ENCODE measurements at places on chromosomes 5 and 9.

GRCh38 chr5:166991601-166992000, 1299.8 kb upstream of the WWC1 start:
- no peak for DNase-seq

- no peak for DNase-seq
Measured at GRCh38 chr5:75300084-75300483, 36.9 kb upstream of the HMGCR start.

DNA sequence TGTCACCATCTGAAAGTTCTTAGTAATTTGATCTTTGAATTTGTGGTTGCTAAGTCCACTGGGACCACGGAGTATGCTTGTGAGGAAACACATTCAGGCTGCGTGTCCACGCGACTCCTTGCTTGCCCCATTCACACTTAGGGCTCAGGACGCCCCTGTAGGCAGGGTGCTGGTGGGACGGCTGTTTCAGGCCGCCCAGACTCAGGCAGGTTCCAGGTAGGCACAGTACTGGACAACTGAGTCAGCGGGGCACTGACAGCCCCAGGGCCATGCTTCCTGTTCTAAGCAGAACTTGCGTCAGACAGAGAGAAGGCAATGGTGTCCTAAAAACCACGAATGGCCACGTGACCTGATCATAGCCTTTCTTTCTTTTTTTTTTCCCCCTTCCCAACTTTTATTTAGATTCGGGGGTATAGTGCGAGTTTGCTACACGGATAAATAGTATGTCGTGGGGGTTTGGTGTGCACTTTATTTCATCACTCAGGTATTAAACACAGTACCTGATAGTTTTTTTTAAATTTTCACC, 7.7 kb upstream of the RASGEF1C start:
- no peak for DNase-seq

DNA sequence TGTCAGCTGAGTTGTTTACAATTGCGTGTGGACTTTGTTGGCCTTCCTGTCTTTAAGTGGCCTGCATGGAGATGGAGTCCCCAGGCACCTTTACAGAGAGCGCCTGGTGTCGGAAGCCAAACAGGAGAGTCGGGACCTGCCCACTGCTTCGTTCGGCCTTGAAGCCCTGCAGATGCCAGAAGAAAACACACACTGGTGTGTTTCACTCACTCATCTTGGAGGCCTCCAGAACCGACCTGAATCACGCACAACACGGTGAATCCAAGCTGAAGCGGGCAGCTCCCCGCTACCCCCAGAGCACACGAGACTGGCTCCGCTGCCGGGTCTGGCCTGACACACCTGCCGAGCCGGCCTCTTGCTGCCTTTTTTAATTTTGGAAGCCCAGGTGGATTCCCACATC, 419.4 kb upstream of the IRX4 start:
- no peak for DNase-seq

- no peak for DNase-seq
Measured at GRCh38 chr9:90843525-90843924, 41.9 kb downstream of the SYK start.

DNA sequence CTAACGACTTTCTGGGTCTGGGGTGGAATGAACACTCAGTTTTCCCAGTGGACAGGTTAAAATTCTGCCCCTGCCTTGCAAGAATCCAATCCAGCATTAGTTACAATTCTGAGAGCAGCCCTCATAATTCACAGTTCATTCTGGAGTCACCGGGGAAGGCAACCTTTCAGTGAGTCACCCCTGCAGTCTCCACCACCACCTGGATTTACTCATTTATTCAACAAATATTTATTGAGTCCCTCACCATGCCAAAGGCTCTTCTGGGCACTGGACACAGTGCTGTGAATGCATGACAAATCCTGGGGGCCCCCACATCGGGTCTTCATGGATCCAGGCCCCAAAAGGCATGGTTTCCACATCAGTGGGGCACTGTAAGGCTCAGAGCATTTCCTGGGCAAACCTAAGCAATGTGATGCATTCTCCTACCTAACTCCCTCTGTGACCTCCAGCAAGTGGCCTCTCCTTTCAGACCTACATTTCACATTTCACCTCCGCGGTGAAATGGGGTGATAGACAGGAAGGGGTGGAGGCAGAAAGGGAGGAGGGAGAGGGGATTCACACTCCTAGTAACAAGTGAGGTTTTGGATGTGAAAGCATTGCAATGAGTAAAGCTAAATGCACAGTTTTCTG, 6.4 kb upstream of the MSX2 start:
- no peak for DNase-seq

DNA sequence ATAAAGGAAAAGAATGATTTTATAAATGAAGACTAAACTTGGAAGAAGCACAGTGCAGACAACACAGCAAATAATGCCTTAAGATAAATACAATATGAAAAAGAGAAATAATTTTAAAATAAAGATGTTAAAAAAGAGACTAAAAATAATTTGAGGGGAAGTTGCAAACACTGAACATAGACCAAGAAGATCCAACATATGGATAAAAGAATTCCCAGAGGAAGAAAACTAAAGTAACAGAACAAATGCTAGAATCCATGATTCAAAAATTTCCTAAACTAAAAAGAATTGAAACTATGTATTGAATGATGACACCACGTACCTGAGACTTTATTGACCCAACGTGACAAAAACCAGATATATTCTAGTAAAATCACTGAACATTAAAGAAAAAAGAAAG, 18.7 kb upstream of the SMIM23 start:
- DNase-seq = no peak

DNA sequence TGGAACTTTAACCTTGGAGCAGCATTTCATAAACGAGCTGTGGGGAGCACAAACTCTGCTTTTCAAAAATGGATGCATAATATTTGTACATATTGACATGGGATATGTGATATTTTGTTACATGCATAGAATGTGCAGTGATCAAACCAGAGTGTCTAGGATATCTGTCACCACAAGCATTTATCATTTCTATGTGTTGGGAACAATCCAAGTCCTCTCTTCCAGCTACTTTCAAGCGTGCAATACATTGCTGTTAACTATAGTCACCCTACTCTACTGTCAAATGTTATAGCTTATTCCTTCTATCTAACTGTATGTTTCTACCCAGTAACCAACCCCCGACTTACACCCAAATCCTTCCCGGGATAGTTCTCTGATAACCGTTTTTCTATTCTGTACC, 15.0 kb upstream of the C5orf58 start:
- no peak for DNase-seq

- DNase-seq = no peak
Measured at GRCh38 chr5:102856389-102856777, 101.3 kb downstream of the PAM start.

- DNase-seq = no peak
Measured at GRCh38 chr5:143757116-143757515, 54.8 kb upstream of the HMHB1 start.

GRCh38 chr5:74556631-74557595, 83.6 kb downstream of the ENC1 start:
- no peak for DNase-seq

DNA sequence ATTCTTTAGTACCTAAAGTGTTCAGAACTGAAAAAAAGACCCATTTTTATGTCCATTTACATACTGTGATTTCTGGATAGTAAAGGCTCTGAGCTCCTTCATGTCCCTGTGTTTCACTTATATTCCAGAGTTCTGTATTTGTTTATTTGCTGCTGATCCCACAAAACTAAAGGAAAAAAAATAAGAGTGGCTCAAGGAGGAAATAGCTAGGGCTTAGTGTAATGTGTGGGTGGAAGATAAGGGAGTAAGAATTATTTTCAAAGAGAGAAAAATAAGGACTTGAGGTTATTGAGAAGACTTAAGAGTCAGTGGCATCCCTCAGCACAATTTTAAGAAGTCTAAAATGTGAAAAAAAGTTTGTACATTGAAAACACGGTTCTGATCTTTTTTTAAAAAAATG, 46.0 kb downstream of the ENTREP1 start:
- DNase-seq = no peak

DNA sequence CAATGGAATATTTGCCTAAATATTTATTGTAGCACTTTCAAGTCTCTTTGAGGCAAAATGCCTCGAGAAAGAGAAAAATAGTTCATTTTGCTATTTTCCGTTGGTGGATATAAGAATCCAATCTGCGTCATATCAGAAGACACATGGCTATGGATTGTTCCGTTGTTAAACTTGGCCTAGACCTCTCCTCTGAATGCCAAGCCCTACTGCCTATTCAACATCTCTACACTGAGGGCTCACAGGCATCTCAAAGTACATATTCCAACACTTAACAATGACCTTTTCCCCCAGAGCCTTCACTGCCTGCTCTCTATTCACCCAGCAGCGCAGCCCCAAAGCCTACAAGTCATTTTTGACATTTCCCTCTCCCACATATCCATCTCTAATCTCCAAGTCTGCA, 350.1 kb downstream of the GLIS3 start:
- DNase-seq = no peak

- DNase-seq = no peak
Measured at GRCh38 chr9:90441814-90442213, 200.8 kb downstream of the DIRAS2 start.

- no peak for DNase-seq
Measured at GRCh38 chr5:157990583-157991181, 131.7 kb upstream of the CLINT1 start.

DNA sequence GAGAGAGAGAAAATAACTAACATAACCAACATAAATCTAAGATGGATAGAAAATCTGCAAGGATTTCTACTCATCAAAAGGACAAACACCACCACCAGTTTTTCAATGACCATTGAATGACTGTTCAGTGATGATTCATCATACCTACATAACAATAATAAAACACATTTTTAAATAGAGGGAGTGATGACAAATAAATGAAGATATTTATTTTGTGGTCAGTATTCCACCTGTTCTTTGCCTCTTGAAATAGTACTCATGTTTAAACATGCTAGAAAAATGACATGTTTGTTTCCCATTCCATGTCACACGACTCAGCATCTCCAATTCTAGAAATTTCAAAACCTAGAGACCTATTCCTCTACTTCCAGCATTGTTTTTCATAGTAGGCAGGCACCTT, 34.6 kb upstream of the ADAMTS16 start:
- no peak for DNase-seq

GRCh38 chr5:152335461-152335860, 69.6 kb downstream of the NMUR2 start:
- DNase-seq = no peak

DNA sequence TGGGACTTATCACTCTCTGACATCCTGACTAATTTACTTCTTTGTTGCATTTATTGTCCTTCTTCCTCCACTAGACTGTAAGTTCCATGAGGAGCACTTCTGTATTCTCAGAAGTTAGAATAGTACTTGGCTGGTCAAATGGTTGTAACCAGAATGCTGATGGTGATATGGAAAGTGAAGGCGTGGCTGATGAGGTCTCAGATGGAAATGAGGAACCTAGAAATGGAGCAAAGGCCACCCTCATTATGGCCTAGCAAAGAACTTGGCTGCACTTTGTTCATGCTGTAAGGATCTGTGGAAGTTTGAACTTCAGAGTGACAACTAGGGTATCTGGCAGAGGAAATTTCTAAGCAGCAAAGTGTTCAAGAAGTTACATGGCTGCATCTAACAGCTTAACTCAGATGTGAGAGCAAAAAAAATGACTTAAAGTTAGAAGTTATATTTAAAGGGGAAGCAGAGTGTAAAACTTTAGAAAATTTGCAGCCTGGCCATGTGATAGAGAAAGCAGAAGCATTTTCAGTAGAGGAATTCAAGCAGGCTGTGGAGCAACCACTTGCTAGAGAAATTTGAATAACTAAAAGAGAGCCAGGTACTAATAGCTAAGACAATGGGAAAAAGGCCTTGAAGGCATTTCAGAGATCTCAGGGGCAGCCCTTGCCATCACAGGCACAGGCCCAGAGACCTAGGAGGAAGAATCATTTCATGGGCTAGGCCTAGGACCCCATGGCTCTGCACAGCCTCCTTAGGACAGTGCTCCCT, 14.9 kb upstream of the SLC22A5 start:
- DNase-seq = no peak

DNA sequence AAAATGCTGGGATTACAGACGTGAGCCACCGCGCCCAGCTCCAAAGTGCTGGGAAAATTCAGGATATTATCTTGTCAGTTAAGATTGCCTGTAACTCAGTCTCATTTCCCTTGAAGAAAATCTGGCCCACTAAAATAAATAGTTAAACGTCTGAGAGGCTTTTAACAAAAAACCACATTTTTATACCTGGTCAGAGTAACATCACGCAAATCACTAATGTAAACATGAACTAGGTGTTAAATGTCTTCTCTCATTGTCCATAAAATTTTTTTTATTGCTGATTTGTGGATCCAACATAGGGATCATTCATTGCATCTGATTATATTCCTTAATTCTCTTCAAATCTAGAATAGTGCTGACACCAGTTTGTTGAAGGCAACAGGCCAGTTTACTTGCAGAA, 22.3 kb downstream of the CNOT6 start:
- no peak for DNase-seq

- DNase-seq = no peak
Measured at GRCh38 chr5:134784946-134785620, 26.5 kb downstream of the DDX46 start.

GRCh38 chr5:94802450-94802849, 184.0 kb downstream of the SLF1 start:
- no peak for DNase-seq

DNA sequence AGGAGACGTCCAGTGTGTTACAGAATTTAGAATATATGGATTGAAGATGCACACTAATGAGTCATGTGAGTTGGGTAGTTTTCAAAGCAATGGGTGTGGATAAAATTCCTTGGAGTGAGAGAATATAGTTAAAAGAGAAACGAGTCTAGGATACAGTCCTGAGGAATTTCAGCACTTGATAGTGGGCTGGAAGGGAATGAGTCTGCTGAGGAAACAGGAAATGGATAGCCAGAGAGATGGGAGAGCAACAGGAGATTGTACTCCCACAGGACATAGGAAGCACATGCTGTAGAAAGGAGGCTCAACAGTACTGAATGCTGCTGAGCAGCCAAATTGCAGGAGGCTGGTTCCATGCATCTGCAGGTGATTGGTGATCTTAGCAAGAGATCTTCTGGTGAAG, 68.1 kb downstream of the FBN2 start:
- DNase-seq = no peak

DNA sequence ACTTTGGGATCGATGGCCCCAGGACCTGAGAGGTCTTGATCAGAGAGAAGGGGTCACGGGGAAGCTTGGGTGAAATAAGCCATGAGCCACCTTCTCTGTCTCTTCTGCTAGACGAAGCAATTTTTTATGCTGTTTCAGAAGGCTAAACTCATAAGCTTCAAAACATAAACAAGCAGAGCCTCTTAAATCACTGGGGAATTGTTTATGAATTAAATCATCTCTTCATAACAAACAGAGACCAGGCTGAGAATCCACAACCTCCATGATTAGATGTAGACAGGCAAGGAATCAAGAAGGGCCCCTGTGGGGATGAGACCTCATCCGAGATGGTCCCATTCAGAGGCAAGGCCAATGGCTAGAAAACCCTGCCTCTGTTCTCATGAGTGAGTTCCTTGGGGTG, 21.7 kb upstream of the TCOF1 start:
- DNase-seq = no peak

DNA sequence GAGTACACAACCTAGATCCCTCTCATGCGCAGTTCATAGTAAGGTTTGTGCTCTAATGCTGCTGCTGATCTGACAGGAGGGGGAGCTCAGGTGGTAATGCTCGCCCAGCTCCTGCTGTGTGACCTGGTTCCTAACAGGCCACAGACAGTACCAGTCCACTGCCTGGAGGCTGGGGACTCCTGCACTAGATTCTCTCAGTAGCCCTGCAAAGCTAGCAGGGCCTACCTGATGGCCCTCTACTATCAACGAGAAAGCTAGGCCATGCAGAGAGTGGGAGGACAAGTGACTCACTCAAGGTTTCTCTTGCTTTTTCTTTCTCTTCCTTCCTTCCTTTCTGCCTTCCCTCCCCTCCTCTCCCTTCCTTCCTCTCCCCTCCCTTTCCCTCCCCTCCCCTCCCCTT, 55.1 kb upstream of the TEX48 start:
- DNase-seq = no peak

GRCh38 chr5:137453483-137454080, 45.5 kb downstream of the SPOCK1 start:
- DNase-seq = no peak

All from T follicular helper cell (primary cell).